CD4-positive, alpha-beta T cell treated with Interleukin-17A for 1 hour (primary cell): ENCODE measurements at places on chromosomes 7 and 10.
A peak's percentile ranks its signal among the peaks of the same experiment; 100 is the strongest.

GRCh38 chr10:98959379-98959778 lies 276.3 kb downstream of the HPSE2 start:
- DNase-seq, result no peak

DNA sequence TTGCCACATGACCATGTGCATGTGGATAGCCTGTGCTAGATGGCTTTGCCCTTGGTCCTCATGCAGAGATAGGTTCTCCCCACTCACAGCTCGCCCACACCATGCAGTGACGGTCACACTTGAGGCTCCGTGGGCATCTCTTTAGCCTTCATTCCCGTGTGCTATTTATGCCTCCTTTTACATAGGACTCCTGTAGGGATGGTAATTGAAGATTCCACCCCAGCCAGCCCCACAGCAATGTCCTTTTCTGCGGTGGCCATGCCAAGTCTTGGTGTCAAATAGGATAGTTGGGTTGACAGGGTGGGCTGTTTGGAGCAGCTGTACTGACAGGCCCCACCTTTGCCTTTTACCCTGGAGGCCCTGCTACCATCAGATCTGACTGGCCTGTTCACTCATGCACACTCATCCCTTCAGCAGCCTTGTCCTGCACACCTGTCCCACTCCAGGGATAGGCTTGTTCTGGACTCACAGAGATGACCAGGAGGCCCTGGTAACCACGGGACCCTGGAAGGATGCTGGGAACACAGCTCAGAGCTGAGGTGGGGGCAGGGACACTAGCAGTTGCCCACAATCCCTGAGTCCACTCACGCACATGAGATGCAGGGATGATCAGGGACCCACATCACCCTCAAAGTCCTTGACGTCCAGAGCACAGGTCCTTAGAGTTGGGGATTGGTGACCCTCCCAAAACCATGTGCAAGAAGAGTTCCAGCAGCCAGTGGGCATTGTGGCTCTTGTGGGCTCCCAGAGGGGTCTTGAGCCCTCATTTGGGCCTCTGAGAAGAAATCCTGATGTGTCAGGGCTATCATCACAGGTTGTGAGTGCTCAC lies 71.2 kb downstream of the ADCY1 start:
- DNase-seq, result no peak

DNA sequence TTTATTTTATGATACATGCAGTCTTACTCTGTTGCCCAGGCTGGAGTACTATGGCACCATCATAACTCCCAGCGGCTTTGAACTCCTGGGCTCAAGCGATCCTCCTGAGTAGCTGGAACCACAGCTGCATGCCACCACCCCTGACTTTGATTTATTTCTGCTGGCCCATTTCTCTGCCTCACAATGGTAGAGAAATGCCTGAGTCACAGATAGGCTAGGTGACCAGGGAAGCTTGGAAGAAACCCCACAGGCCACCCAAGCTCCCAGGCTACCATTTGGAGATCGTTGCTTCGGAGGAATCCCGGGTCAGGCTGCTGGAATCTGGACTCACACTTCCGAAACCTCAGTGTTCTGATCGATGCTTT lies 17.4 kb upstream of the BAIAP2L1 start:
- DNase-seq, result no peak

GRCh38 chr7:105808703-105809590 lies 67.5 kb downstream of the ATXN7L1 start:
- DNase-seq, result peak; percentile 82

GRCh38 chr7:18175801-18176450 lies 148.3 kb upstream of the PRPS1L1 start:
- no peak for DNase-seq

GRCh38 chr10:91883549-91884444 lies 25.5 kb downstream of the FGFBP3 start:
- no peak for DNase-seq

DNA sequence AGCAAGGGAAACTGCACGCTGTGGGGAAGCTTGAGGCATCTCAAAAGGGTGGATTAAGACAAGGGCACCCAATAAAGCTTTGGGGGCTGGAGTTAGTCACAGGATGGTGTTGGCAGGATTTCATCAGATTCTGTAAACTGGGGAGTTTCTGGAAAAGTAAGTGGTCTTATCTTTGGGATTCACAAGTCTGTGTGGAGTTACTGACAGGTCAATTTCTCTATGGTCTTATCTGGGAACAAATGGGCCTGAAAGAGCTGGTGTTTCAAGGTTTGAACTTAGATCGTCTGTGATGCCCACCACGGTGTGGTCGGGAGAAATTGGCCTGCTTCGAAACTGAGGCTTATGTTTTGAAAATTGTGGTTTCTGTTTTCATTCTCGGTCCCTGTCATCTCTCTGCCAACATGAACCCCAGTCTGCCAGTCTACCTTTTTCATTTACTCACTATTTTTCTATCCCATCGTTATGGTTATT lies 23.8 kb upstream of the AOAH start:
- DNase-seq, result no peak

DNA sequence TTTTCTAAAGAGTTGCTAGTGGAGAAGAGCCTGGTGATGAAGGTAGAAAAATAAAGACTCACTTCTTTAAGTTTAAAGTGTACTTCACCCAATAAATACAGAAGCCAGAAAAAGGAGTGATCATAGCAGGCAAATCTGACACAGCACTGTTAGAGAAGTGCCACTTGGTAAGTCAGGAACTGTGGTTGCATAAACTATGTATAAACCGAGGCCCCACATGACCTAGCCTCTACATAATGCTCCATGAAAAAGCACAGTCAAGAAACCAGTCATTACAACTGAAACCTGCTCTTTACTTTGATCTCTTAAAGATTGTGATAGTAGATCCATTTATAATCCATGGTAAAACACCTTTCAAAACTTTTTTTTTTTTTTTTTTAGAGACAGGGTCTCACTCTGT lies 172.1 kb upstream of the PHYHIPL start:
- DNase-seq, result no peak

GRCh38 chr10:30759423-30759822 lies 129.9 kb upstream of the LYZL2 start:
- DNase-seq, result no peak

DNA sequence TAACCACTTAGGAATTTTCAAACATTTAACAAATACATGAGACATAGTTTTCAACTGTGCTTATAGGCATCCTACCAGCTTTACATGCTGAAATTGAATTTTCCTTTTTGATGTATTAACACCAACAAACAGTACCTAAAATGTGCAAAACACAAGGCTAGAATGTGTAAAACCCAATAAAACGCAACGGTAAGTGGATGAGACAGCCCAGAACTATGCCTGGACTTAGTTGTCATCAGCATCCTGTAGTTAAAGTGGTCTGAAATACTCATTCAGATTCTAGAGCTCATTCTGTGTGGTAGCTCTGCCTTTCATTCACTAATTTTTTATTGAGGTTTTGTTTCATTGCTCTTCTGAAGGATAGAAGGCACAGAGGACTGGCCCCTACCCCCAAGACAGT lies 137.1 kb downstream of the BMPER start:
- no peak for DNase-seq

GRCh38 chr10:48414778-48415177 lies 108.3 kb downstream of the MAPK8 start:
- no peak for DNase-seq

DNA sequence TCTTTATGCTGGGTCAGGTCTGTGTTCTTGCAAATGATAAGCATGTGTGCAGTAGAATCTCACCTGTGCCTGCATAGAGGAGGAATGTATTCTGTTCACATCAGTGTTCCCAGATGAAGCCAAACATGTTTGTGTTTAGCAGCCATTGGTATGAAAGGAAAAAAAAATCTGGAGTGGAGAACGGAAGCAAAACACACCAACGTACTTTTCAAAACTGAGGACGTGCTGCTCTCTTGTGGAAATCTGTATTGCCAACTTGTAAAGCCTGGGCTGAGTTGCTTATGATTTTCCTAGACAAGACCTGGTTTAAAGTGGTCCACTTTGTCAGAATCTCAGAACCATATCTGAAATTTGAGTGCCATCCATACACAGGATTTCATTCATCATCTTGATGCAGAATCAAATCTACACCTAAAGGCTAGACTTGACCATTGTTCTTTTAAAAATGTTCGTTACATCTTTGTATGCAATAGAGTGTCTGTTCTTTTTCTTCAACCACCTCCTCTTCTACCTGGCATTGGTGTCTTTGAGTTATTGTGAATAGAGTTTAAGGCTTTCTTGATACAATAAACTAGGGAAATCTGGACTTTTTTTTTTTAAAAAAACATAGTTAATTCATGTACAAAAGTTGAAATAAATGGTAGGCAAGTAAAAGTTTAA lies 367.7 kb downstream of the PHF14 start:
- DNase-seq, result no peak

DNA sequence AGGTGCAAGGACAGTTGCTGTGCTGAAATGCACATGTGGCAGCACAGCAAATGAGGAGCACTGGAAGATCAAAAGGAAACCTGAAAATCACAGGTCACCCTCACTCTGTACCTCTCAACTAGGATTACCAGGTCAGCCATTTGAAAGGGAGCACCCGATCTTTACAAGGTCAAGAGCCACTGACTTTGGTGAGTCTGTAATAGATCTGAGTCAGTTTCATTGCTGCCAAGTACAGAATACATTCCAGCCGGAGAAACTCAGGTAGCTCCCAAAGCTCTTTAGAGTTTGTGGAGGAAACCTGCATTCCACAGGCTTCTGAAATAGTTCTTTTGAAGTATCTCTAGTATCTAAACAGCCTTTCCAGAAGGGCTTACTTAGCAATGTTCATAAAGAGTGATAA lies 217.5 kb downstream of the SNX13 start:
- no peak for DNase-seq

DNA sequence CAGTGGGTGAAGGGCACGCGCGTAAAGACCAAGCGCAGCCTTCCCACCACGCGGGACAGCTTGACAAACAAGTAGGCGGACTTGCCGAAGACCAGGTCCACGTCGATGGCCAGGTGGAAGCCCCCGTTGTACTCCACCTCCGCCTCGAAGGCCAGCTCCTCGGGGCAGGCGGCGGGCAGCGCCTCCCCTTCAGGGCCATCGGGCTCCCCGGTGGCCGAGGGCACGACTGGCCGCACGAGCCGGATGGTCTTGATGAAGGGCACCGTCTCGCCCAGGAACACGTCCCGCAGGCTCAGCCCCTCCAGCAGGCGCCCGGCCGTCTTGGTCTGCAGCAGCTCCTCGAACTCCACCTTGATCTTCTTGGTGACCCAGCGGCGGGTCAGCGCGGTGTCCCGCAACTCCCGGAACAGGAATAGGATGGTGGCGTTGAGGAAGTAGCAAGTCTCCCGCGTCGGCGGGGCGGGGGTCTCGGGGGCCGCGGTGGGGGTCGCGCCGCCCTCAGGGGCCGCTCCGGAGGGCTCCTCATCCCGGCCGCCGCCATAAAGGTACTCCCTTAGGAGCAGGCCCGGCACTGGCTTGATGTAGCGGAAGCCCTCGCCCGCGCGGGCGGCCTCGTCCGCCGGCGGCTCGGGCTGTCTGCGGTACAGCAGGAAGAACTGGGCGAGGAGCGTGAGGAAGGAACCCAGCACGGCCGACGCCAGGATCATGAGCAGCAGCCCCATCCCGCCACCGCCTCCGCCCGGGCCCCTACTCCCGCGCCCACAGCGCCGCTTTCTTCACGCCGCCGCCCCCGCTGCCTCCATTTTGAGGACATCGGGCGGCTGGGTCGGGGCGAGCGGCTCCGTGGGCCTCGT lies 507 bp downstream of the PDZD8 start:
- peak; percentile 26 for DNase-seq

GRCh38 chr7:41881331-41882130 lies 178.6 kb upstream of the INHBA start:
- peak; percentile 81 for DNase-seq

DNA sequence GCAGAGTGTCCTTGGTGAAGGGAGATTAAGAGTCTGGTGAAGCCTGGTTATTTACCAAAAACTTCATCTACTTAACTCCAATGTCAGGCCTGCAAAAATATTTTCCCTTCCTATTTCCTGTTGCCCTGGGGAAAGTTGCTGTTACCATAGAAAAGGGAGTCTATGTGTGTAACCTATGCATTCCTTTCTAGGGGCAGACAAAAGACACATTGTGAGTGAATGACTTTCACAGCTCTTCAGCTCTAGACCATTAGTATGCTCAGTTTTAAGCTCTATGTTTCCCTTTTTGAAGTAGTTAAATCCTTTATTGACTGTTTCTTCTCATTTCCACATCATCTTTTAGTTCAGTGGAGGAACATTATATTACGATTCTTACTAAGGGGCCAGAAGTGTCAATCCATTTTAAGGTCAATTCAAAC lies 45.6 kb upstream of the SGCE start:
- no peak for DNase-seq

- no peak for DNase-seq
Measured at GRCh38 chr10:102726274-102726673, 11.8 kb downstream of the SFXN2 start.

GRCh38 chr7:46229409-46229808 lies 308.3 kb upstream of the IGFBP3 start:
- no peak for DNase-seq

GRCh38 chr10:43594944-43595589 lies 11.2 kb upstream of the ZNF485 start:
- peak; percentile 63 for DNase-seq

DNA sequence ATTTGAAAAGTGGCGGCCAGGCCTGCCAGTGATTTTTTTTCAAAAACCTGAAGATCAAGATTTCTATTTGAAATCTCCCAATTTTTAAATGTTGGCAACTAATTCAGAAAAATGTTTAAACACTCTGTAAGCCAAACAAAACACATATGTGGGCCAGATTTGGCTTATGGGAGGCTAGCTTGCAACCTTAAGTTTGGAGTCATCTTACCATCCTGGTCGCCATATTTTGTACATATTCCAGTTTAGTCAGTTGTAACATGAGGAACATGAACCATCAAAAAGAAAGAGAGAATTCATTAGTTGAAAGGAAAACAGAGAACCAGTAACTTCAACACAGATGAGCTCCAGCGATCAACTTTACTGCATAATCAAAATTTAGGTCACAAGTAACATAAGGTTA lies 115.4 kb downstream of the TMEM26 start:
- DNase-seq, result no peak

GRCh38 chr7:2013381-2014311 lies 219.1 kb downstream of the MAD1L1 start:
- DNase-seq, result no peak

DNA sequence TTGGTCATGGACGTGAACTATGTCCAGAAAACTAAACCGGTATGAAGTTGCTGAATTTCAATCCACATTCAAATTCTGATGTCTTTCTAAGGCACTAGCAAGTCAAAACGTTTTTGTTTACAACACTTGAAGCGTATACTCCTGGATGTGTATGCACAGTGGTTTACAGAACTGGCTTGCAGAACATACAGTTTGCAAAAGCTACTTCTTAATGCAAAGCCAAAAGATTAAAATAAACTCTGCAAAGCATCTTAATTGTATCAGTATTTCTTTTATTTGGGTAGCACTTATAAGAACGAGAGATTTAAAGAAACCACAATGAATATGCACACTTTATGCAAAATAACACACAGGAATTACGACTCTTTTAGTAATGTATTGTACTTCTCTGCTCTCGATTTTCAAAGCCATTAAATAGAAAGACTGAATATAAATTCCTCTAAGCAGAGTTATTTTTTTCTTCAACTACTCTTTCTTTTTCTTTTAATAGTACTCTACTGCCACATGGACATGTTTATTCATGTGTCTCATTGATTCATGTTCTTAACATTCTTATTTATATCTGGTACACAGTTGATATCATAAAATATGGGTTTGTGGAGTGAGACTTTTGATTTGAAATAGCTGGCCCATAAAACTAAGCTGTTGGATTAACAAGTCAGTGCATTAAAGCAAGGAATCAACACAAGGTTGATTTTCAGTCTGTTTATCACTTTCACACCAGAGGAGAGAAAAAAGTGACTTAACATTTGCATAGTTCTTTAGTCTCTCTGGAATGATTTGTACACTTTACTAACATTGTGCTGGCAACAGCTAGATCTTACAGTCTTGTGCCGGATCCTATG lies 189.4 kb upstream of the STEAP4 start:
- DNase-seq, result no peak
